ENCODE measurements at places on chromosomes 5 and 9.

GRCh38 chr5:151233616-151234085, 9.8 kb upstream of the CCDC69 start:
- DNase-seq, result no peak

DNA sequence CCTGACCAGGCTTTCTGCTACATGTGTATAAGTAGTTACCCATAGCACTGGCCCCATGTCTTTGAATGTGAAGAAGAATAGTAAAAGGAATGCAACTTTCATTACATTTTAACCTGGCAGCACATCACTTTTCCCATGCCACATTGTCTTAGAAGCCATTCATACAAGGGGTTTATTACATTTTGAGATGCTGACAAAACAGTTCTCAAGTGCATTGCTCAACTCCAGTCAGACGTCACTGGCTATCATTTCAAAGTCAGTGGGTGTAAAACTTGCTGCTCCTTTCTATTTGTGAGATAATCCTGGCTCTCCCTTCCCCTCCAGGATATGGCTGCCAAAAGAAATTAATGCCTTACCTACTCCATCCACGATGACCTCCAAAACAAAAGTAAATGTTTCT, 97.0 kb upstream of the VCAN start:
- DNase-seq, result no peak

DNA sequence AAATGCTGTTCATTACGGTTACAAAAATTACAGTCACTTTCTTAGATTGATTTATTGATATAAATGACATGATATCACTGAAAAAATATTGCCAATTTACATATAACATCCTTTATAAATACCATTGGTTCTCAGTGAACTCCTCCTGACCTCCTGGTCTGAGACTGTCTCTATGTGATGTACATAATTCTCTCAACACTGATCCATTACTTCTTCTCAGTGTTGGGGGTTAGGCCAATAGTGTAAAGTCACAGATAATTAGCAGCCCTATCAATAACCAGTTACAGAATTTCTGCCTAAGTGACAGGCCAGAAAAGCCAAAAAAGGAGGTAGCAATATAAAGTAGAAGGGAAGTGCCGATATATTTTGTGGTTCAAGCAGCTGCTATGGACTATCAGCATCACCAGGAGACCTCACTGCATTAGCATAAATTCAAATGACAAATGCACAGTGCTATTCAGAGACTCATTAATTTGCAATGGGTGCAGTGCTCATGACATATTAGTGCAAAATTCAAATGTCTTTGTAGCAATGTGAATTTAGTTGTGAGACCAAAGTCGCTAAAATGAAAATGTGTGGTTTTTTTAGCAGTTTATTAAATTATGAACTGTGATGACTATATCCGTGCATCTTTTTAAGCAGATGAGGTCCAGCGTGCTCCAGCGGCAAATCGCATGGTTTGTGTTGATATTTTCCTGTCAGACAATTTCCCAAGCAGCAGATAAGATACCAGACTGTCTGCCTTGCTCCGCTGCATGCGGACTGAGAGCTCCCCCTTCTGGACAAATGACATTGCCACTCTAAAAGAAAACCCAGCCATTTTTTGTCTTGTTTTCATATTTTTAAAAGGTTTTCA, 144.6 kb downstream of the CETN3 start:
- peak; percentile 79 for DNase-seq

GRCh38 chr9:89845321-89845720, 240.5 kb downstream of the GADD45G start:
- peak; percentile 41 for DNase-seq

GRCh38 chr5:64682608-64683007, 7.7 kb upstream of the SHISAL2B start:
- DNase-seq, result no peak

- DNase-seq, result no peak
These were observed 57.5 kb downstream of the VAV2 start for GRCh38 chr9:133934482-133935232.

- no peak for DNase-seq
These were observed 29.3 kb upstream of the PDE8B start for GRCh38 chr5:77181173-77181572.

- DNase-seq, result no peak
These were observed 38.8 kb downstream of the NTNG2 start for GRCh38 chr9:132200706-132201105.

- no peak for DNase-seq
These were observed 17.1 kb upstream of the FBXL17 start for GRCh38 chr5:108398964-108399363.

GRCh38 chr5:135253601-135254178, 145.3 kb downstream of the MACROH2A1 start:
- DNase-seq, result no peak

- DNase-seq, result peak; percentile 45
These were observed 156.0 kb downstream of the OLFM1 start for GRCh38 chr9:135243201-135244190.

DNA sequence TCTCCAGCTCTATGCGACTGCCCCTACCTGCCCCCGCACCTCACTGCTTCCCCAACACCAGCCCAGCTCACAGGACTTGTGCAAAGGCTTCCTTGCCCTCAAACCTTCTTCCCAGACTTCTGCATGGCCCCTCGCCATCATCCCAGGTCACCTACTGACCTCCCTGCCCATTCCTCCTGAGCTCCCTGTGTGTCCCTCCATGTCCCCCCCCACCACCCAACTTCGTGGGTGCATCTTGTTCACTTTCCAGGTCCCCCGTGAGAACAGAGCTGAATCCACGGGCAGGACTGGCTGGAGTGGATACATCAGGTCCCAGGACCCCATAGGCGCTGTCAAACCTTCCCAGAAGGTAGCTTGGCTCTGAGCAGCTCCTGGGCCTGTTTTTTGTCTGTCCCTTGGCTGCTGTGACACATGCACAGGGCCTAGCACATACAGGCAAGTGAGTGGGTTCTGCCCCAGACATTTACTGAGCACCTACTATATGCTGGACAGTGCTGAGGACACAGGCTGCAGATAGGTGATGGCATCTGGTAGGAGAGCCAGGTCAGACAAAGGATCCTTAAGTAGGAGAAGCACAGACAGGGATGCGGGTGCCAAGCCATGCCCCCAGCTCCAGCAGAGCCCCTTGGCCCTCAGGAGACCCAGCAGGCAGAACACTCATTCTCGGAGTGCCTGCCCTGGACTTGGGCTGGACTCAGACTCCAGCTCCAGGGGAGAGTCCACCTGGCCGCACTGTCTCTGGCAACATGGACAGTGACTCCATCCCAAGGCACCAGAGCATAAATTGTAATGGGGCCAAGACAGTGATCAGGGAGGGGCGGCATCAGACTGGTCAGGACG, 15.0 kb downstream of the NINJ1 start:
- DNase-seq, result peak; percentile 76

DNA sequence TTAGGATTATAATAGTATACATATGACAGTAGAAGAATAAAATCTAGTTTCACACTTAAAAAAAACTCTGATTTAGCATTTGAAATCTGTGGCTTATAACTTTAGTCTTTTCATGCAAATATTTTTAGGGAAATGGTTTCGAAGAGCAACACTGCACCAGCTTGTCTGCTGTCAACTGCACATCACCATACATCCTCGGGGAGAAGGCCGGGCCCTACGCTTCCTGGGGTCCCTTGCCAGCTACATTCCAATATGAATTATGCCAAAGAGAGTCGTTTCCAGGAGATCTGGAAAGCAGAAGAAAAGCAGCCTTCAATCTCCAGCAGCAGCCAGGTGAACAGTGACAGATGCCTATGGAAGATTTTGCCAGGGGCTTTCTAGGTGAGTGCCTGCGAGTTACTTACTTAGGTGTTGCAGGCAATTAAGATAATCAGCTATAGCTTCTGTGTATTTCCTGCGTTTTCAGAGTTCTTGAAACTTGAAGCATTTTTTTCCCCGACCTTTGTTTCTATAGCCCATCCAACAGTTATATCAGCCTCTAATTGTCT, 166.8 kb downstream of the TRPM3 start:
- no peak for DNase-seq

DNA sequence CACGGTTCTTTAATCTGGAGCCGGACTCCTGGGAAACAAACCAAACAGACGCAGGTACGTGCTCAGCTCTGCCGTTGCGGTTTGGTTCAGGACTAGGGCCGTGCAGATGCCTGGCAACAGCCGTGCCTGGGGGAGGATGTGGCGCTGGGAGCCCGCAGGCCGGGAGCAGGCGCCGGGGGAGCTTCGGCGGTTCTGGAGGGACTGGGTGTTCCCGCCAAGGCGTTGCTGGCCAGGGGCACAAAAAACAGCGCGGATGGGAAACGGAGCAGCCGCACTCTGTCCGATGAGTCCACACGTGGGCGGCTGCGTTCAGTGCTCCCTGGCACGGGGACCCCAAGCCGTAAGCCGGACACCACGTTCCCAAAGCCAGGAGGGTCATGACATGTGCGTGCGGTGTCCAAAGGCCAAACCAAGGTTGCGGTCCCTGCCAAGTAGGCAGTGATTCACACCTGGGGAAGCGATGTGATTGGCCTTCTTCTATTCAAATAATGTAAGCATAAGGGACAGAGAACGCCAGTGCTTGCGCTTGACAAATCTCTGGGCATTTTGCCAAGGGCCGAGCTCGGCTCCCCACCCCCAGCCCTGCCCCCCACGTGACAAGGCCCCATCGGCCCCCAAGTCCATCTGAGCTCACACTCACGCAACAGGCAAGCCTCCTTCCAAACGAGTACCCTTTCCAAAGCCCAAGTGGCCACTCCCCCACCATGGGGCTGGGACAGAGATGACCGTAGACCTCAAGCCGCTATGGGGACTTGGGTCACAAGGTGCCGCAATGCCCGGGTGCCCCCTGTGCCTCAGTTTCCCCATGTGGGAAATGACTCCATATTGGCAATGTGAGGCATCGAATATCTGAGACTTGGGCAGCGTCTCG, 49.7 kb upstream of the NKD2 start:
- DNase-seq, result peak; percentile 70
